Renal cortex interstitium (tissue), 15 donors: ENCODE measurements at places on chromosomes 6 and 20.

- DNase-seq, result no peak
These were observed 19.3 kb downstream of the DOP1A start for GRCh38 chr6:83086751-83087150.

DNA sequence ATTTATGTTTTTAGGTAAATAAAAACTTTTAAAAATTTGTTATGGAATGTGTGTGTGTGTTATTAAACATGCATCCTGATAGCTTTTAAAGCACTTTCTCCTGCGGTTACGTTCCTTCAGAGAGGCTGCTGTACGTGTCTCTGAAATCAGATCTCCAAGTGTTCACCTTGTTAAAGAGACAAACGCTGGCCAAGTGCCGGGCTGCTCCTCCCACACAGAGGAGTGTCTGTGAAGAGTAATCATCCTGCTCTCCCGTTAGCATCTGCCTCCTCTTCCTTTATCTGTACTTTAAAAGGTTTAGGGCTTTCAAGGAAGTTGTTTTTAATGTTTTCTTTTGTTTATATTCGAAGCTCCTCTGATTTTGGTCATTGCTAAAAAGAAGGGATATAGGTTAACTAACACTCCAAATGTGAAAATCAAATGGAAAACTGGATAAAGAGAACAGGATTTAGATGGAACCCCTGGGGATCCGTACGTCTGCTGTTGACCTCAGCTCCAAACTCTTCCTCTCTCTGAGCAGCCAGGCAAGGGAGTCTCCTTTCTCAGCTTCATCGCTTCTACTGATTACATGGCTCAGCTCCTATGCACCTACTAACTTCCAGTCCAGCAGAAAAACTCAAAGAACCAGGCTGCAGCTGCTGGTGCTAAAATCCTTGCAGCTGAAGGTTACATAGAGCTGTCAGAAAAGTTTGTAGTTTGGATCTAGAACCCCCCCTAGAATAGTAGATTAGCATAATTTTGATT is 20.0 kb downstream of the IRF4 start:
- DNase-seq, result no peak

- DNase-seq, result peak; percentile 96
These were observed at the start of gene ACTL10 for GRCh38 chr20:33666293-33667244. TSS of gene ACTL10 (plus strand) at chr20:33666943. CDS start at chr20:33667498, 555 bp downstream.

- no peak for DNase-seq
These were observed 47.4 kb downstream of the HLA-DPB1 start for GRCh38 chr6:33123181-33123580.

GRCh38 chr6:21102624-21103023 is 490.9 kb upstream of the SOX4 start:
- no peak for DNase-seq

GRCh38 chr6:136593748-136594490 is 43.7 kb upstream of the MAP7 start:
- DNase-seq, result no peak

DNA sequence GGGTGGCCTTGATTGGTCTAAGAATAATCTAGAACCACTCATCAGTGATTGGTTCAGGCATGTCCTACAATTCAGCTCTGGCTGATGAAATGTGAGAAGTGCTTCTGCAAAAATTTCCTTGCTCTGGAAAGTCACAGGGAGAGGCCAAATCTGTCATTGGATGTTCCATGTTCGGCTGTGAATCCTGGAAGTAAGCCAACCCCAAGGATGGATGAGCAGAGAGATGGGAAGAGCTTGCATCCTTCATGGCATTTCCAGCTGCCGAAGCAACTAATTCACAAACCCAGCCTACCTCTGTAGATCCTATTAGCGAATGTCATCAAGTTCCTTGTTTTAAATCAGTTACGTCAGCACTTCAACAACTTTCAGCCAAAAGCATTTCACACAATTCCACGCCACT is 187.2 kb upstream of the SOX4 start:
- no peak for DNase-seq

DNA sequence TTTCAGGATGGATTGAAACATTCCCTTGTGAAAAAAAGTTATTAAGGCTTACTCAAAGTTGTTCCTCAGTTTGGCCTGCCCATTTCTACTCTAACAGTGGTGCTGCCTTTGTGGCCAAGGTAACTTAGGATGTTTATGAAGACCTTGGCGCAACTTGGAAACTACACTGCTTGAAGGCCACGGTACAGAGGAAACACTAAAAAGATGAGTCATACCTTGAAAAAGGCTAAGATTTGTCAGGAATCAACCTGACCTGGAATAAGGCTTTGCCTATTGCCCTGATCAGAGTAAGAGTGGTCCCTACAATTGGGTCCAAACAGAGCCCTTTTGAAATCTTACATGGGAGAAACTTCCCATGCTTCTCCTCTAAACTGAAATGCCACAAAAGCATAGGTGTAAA is 119.9 kb upstream of the MOCS1 start:
- no peak for DNase-seq

GRCh38 chr6:125073071-125073470 is 80.5 kb upstream of the TPD52L1 start:
- DNase-seq, result no peak

- DNase-seq, result no peak
These were observed 937.8 kb upstream of the MANEA start for GRCh38 chr6:94639564-94639963.

DNA sequence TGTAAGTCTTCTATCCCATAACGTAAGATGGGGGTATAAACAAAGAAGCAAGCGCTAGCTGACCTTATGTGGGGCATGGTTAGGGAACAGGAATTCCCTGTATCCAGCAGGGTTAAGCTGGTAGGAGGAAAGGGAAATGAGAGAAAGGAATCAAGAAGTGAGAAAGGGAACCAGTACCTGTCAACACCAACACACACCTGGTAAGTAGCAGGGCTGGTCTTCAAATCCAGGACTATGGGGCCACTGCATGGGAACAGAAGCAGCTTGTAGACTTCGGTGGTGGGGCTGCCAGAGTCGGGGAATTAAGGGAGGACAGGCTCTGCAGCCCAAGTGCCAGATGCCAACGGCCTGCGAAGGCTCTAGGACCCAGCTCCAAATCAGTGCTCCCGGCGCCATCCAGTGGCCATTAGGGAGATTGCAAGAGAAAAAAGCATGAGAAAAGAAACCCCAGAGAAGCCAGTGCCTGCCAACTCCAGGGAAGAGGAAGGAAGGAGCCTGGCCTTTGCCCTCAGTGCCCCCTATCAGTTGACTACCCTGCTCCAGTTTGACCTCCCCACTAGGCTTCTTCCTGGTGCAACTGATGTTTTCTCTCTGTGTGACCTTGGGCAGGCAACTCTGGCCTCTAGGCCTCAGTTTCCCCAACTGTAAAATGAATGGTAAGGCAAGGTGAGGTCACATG is 15.8 kb upstream of the RBPJL start:
- peak; percentile 66 for DNase-seq

DNA sequence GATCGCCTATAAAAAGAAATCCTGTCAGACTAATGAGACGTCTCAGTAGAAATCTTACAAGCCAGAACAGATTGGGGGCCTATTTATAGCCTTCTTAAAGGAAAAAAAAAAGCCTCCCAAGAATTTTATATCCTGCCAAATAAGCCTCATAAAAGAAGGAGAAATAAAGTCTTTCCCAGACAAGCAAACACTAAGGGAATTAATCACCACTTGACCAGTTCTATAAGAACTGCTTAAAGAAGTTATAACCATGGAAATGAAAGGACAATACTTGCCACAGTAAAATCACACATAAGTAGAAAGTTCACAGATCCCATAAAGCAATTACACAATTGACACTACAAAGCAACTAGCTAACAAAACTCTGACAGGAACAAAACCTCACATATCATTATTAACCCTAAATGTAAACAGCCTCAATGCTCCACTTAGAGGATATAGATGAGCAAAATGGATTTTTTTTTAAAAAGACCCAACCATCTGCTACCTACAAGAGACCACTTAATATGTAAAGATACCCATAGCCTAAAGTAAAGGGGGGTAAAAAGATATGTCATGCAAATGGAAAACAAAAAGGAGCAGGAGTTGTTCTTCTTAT is 13.4 kb downstream of the SLC22A16 start:
- DNase-seq, result no peak

DNA sequence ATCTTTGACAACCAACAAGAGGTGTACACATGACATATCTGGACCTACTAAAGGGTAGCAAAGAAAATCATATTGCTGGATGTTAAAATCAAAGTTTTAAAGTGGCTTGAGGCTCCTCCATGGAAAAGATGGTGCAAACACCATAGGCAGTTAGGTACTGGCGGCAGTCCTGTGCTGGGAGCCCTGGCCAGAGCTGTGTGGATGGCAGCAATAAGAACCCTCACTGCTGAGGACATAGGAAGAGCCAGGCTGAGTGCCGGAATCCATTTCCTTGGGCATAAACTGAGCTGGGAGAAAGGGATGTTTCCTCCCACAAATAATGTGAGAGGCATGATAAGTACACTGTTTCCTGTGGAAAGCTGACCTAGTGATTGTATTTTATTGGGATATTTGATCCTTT is 89.9 kb downstream of the ARID1B start:
- DNase-seq, result no peak

DNA sequence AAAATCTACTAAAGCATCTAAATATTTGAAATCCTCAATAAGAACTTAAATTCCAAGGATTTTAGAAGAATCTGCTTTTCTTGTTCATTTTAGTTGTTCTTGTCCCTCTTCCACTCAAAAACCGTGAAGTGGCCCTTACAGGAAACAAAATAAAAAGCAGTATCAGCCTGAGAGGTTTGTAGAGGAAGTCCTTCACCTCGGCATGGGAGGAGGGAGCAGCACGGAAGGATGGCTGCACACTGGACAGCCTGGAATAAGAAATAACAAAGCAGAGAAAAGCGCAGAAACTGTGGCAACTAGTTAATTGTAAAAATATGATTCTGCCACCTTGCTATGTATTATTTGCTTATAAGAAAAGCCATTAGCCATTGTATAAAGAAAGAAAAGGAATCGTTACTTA is 46.1 kb downstream of the RALGAPA2 start:
- DNase-seq, result no peak

DNA sequence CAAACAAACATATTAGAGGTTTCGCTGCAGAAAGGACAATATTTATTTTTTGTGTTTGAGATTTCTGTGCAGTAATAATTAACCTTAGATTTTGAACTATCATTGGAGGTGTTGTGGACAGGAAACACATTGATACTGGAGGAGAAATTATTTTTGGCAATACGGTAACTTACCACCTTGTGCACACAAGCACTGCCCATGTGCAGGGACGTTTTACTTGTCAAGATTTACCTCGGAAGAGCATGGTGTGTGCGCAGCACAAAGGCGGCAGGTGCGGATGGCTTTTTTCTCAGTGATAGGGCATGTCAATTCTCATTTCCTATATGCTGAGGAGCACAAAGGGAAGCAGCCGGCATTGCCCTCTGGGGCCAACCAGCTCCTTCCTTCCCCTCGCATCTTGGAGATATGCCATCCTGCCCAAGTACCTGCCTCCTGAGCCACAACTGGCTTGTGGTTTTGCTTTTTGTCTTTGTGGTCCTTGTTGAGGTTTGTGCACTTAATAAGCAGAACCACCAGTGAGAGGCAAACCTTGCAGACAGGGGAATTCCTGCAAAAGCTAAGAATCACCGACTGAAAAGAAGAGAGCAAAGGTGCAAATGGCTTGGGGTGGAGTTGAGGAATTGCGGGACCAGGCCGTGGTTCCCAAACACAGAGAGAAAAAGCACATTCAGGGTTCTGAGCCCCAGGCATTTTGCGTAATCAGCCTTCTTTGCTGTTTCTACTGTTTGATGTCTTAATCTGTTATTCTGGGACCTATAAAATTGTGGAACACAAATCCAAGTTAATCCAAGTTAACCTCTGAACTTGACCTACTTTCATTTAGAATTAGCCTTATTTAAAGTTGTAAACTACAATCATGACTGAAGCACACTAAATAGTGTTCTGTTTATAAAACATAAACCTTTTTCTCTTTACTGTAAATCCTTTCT is 21.9 kb downstream of the SAMD5 start:
- no peak for DNase-seq

GRCh38 chr6:47428288-47428687 is 49.3 kb upstream of the CD2AP start:
- no peak for DNase-seq

- DNase-seq, result no peak
These were observed 32.2 kb upstream of the MYB start for GRCh38 chr6:135148889-135149288.

DNA sequence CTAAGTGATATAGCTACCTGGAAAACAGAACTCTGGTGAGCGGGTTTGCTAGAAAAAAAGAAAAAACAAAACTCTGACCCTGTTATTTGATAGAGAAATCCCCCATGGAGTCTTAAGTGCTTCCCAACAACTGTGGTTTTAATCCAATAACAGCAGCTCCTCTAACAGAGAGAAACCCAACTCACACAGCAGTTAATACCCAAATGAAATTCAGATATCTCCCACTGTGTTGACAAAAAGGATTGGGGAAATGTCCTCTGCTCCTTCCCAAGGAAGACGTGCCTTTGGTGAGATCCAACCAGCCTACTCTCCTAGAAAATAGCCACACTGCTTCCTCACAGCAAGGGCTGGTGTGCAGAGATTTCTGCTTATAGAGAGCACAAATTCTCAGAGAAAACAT is 200.4 kb upstream of the FBXL4 start:
- no peak for DNase-seq

DNA sequence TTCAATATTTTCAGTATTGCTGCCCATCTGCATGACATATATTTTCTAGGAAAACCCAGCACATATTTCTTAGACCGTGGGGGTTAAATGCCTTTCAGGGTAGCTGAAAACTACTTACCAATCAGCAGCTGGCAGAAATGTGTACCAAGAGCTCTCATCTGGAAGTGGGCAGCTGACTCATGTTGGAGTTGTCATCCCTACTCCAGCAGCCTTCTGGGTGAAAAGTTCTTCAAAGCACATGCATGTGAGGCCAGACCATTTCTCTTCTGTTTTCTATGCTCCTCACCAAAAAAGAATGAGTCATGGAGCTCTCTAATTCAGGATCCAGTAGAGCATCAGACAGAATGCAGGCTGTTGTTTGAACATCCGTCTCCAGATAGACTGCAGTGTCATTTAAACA is 135.5 kb downstream of the PAX1 start:
- DNase-seq, result no peak

DNA sequence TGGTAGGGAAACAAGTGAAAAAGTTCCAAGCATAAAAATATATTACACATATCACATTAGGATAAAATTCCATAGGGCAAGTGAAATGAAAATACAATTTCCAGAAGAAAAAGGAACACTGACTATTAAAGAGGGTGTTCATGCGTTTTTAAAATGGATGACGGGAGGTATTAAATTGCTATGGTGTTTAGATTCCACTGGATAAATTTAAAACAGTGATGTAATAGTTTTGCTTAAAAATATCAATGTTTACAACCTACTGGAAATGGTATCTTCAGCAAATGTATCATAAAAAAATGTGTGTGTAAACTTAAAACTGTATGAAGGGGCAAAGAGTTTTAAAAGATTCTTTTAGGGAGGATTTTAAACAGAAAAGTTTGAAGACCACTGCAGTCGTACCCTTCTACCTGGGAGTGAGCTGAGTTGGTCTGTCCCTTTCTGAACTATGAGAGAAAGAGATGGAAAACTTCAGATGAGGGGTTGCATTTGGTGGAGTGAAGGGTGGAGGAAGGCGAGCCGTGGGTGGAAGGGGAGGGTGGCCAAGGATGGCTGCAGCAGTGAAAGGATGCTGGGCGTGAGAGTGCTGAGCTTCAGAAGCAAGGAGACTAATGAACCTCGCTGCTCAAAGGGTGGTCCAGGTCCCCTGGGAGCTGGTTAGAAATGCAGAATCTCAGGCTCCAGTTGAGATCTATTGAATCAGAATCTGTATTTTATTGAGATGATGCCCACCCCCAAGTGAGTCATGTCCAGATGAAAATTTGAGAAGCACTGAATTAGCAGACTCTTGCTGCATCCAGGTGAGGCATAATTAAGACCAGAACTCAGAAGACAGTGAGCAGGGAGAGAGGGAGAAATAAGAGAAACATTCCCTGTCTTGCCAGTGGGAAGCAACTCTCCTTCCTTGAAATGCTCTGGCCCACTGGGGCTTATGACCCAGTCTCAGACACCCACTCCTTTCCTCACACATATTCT is 54.5 kb upstream of the MRPS10 start:
- DNase-seq, result no peak
